ENCODE measurements at places on chromosomes 6 and 20.

DNA sequence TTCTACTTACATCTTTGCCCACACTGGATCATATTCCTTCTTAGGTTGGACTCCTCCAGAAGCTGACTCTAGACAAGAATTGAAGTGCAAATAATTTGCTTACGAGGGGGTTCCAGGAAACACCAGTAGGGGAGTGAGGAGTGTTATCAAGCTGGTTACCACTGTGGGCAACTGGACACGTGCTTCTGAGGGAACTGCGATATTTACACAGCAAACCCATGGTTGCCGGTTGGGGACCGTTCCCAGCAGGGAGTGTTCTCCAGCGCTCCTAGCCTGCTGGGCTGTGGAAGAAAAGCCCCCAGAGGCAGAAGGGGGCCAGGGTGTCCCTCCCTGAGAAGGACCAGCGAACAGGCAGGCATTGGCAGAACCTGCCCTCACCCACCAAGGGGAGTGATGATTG is 21.7 kb downstream of the MDFI start:
- DNase-seq, result no peak

- DNase-seq, result no peak
Measured at GRCh38 chr6:43016943-43017334, 2.9 kb downstream of the KLHDC3 start.

GRCh38 chr6:79269877-79270276 is 35.4 kb upstream of the HMGN3 start:
- DNase-seq, result peak; percentile 20

GRCh38 chr20:16760431-16761304 is 12.5 kb downstream of the OTOR start:
- no peak for DNase-seq

DNA sequence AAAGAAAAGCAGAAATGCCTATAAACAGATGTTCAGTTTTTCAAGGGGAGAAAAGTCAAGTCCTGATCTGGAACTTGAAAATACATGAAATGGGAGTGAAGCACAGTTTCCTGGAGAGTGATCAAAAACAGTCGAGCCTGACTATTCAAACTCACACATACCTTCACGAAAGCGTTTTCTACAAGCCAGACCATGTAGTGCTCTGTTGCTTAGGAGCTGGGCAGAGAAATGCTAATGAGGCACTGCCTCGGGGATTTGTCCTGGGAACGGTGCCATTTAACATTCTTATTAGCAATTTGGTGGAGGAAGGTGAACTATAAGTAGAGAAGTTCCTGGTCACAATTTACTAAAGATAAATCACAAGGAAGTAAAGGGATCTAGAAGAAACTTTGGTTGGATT is 5.9 kb downstream of the NHSL1 start:
- no peak for DNase-seq

DNA sequence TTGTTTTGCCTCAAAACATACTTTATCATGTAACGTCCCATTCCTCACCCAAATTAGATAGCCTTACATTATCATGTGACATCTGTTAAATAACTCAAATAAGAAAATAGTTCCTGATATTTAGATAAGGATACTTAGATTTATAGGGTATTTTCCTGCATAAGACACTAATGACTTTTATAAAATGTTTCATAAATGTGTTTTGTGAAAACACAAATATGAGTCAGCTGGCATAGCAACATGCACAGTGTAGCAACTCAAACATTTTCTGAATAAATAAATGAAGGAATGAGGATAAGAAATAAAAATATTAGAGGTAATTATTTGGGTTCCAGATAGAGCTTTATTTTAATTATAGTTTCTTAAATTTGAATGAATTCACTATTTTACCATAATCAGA is 460.4 kb upstream of the PLCB4 start:
- DNase-seq, result no peak

DNA sequence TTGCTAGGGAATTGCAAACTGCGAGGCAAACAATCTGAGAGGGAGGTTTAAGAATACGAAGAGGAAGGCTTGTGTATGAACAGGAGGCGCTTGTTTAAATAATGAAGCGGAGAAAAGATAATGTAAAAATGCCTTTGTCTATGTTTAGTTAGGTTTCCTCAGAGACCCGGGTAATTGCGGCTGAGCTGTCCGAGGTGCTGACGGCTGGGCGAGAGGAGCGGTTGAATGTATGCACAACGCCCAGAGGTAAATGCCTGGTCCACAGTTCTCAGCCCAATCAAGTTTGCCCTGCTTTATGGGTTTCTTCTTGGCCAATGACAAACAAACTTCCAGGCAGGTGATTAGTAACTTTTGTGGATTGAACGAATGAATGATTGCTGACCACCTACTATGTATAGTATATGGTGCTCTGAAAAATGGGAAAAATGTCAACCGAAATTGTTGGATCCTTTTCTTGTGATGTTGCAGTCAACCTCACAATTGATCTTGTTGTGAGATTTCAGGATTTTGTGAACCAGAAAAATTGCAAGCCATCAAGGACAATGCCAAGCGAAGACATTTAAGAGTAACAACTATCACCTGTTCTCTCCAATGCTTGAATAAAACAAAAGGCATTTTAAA is 38.3 kb upstream of the SLC32A1 start:
- DNase-seq, result no peak

GRCh38 chr6:44576132-44576631 is 188.7 kb downstream of the CDC5L start:
- no peak for DNase-seq

GRCh38 chr6:75337835-75338580 is 53.4 kb upstream of the TMEM30A start:
- no peak for DNase-seq

DNA sequence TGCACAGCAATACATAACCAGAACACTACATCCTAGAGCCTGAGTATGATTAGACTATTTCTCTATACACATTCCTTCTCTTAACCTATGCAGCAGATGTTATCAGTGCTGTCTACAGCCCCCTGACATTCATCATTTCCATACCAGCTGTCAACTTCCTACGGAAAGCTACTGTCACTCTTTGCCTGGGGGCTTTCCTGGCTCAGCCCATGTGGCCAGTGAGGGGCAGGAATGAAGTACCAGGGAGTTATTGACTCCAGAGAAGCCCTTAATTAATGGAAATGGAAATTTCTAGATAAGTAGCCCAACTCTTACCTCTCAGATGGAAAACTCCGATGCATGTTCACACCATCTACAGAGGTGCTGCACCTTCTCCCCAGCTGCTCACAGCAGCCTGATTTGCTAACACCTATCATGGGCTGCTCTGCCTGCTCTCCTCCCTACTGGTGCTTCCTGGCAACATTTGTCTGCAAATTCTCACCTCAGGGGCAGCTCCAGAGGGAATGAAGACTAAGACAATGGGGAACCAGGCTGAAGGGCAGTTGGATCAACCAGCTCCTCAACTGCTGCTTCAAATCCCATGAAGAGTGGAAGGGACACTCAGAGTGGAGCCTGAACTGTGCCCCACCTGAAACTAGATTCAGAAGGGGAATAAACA is 59.6 kb downstream of the LINC00237 start:
- no peak for DNase-seq

GRCh38 chr6:138248878-138249277 is 30.6 kb upstream of the PBOV1 start:
- no peak for DNase-seq

DNA sequence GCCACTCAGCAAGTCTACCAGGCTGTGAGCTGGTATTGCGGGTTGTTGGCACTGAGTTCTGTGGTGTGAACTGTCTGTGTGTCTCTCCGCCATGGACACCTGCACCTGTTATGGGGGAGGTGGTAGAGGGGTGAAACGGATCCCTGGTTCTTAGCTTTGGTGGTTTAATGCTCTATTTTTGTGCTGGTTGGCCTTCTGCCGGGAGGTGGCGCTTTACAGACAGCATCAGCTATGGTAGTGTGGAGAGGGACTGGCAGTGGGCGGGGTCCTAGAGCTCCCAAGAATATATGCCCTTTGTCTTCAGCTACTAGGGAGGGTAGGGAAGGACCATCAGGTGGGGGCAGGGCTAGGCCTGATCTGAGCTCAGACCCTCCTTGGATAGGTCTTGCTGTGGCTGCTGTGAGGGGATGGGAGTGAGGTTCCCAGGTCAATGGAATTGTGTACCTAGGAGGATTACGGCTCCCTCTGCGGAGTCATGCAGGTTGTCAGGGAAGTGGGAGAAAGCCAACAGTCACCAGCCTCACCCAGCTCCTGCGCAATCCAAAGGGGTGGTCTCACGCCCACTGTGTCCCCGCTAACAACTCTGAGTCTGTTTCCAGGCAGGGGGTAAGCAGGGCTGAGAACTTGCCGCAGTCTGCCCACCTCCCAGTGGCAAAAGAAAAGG is 154.3 kb downstream of the CCDC170 start:
- no peak for DNase-seq

- no peak for DNase-seq
Measured at GRCh38 chr6:119034827-119035458, 43.5 kb downstream of the FAM184A start.

GRCh38 chr6:142822383-142822782 is 122.6 kb downstream of the HIVEP2 start:
- no peak for DNase-seq

DNA sequence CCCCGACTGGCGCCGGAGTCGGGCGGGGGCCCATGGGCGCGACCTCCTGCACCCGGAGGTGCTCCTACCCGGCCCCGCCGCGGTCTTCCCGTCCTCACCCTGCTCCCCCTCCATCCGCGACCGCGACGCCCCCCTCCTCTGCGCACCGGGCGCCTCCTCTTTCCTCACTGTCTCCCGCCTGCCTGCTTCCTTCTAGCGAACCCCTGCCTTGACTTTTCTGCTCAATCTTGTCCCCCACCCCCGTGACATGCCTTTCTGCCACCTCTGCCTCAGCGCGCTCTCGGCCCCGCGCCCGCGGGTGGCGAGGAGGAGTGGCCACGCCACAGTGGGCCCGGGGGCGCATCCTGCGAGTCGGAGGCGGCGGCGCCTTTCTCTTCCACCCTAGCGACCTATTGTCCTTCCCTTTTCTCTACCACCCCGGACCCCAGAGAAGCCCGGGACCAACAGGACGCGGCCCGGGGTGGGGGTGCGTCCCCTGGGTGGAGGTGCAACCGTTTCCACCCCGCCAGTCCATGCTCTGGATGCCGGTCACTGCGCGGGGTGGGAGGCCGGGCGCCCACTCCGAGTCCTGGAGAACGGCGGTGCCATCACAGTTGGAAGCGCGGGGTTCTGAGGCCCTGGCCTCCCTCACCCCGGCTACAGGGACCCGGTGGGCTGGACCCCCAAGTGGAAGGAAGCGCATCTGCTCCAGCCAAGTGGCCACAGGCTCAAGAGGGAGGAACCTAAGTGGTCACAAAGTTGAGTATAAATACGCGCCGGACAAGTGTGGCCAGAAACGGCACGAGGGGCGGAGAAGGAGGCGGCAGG is 2.0 kb downstream of the PDE10A start:
- DNase-seq, result no peak

GRCh38 chr20:20205862-20206236 is 153.5 kb downstream of the CFAP61 start:
- DNase-seq, result no peak

DNA sequence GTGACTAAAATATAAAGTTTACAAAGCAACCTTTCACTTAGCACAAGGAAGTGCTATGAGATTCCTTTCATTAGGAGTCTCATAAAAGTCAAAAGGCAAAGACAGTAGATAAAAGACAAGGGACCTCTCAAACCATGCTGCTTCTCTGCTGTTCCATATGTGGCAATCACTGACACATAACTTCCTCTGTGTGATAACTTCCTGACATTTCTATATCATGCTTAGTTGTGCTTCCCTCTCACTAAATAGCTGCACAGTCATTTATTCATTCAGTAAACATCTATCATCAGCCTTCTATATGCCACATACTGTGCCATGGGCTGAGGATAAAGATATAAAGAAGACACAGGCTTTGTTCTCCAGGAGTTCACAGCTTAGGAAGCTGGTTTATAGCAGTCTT is 214.8 kb upstream of the GRIK2 start:
- DNase-seq, result no peak

- DNase-seq, result no peak
Measured at GRCh38 chr6:149680503-149680902, 32.0 kb upstream of the KATNA1 start.

- no peak for DNase-seq
Measured at GRCh38 chr20:15345287-15345686, 1007.9 kb upstream of the FLRT3 start.

- no peak for DNase-seq
Measured at GRCh38 chr20:1118004-1118335, 432 bp upstream of the PSMF1 start.

GRCh38 chr20:19348582-19348981 is 136.1 kb downstream of the SLC24A3 start:
- no peak for DNase-seq

DNA sequence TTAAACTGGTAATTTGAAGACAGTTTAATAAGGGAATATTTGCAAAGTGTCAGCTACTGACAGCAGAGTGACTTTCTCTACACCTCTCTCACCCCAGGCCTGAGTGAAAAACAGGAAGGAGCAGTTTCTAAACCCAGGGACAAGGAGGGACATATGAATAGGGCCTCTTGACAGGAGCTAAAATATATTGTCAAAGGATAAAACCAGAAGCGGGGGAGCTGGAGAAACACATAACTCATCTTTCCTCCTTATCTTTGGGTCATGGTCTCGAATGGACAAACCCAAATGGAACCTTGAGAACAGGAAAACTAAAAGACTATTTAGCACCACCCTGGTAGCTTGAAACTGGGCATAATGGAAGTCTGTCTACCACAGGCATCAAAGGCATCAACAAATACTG is 197.5 kb upstream of the FOXA2 start:
- no peak for DNase-seq

GRCh38 chr6:125749865-125750691 is 646 bp downstream of the HEY2 start:
- no peak for DNase-seq

- DNase-seq, result no peak
Measured at GRCh38 chr6:100210137-100211117, 216.4 kb upstream of the MCHR2 start.

- peak; percentile 72 for DNase-seq
Measured at GRCh38 chr6:150417899-150418826, 49.4 kb downstream of the IYD start.

DNA sequence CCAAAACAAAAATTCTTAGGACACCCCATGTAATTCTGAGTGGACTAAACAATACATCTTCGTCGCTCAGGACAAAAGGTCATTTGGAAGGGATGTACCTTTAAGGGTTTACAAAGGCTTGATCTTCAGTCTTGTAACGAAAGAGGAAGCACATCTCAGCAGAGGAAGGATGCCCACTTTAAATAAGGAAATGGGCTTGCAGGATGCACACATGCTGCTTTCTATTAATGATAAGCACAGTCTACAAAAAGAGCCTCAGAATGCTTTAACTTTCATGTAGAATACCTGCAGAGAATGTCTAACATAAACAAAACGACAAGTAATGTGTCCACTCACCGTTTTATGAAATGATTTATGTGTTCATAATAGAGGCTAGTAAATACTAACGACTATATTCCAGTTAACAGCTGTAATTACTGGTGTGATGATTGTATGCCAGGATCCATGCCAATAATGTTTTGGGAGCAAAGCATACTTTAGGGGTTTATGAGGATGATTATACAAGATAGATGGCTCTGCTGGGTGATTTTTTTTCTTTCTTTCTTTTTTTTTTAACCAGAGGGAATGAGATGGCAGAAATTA is 216.9 kb downstream of the GMDS start:
- DNase-seq, result peak; percentile 28

GRCh38 chr6:35586542-35586941 is 73.8 kb upstream of the TULP1 start:
- DNase-seq, result no peak

Measured in DMS153 (cell line).